ENCODE measurements at places on chromosomes 13 and 19.

- DNase-seq: no peak
Measured at GRCh38 chr13:30116379-30116778, 191.0 kb downstream of the KATNAL1 start.

- no peak for DNase-seq
Measured at GRCh38 chr19:38164526-38164925, 59.5 kb downstream of the DPF1 start.

DNA sequence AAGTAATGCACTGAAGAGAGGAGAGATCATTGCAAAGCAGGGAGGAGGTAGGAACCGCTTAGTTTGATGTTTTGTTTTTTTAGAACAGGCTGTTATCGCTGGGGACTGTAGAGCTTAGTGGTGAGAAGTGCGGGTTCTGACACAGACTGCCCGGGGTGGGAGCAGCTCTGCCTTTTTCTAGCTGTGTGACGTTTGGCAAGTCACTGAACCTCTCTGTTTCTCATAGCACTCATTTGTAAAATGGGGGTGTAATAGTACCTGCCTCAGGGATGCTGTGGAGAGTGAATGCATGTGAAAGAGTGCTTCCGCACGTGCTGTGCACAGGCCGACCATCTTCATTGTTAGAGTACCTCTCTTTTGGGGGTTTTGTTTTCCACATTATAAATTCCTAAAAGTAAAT is 19.3 kb downstream of the PRAM1 start:
- DNase-seq: no peak

GRCh38 chr19:4641132-4641531 is 1.8 kb downstream of the TNFAIP8L1 start:
- DNase-seq: no peak

- DNase-seq: no peak
Measured at GRCh38 chr19:6491802-6492592, 10.1 kb downstream of the TUBB4A start.

DNA sequence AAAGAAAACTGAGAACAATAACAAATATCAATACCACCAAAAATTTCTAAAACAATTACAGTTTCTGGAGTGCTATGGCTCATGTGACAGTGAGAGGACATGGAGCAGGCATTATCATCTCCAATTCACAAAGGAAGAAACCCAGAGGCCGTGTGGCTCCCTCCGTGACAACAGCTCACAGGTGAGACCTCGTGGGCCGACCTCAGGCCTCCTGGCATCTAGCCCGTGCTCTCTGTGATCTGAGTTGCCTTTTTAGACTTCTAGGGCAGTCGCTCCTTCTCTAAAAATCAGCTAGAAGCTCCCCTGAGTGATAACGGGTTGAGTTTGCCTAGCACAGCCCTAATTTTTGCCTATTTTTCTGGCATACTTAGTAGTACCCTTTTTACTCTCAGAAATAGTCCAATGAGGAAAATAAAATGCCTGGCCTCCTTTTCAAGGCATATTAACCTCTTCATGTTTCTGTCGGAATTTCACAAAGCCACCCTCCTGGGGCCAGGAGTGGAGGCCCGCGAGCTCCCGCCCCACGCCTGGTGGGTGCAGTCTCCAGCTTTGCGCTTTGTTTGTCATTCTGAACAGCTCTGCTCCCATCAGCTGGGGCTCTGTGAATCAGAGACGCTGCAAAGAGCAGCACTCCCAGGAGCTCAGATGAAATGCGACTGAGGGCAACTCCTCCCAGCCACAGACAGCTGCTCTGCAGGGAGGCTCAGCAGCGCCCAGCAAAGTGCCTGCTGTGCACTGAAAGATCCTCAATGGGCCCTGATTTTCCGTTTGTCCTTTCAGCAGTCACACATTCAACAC is 292.5 kb downstream of the UQCRFS1 start:
- DNase-seq: no peak

DNA sequence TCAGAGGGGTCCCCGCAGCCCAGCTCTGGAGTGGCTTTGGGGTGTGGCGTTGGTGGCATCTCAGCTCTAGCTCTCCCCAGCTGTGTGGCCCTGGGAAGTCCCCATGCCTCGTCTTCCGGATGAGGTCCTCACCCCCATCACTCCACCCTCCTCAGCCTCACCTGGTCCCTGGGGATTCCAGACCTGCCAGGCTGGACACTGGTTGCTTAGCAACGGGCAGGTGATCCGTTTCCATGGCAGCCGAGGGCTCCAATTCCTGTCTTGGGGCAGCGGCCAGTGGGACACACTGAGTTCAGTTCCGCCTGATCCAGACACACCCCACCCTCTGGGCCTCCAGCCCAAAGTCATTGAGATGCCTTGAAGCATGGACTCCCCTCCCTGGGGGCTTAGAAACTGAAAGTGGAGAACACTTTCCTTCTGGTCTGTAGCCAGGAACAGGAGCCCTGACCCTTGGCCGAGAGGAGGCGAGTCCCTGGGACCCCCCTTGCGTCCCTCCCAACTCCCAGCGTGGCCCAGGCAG is 7.7 kb upstream of the MISP start:
- DNase-seq: peak; percentile 52

GRCh38 chr13:49776871-49777270 is 15.6 kb downstream of the KPNA3 start:
- DNase-seq: no peak

DNA sequence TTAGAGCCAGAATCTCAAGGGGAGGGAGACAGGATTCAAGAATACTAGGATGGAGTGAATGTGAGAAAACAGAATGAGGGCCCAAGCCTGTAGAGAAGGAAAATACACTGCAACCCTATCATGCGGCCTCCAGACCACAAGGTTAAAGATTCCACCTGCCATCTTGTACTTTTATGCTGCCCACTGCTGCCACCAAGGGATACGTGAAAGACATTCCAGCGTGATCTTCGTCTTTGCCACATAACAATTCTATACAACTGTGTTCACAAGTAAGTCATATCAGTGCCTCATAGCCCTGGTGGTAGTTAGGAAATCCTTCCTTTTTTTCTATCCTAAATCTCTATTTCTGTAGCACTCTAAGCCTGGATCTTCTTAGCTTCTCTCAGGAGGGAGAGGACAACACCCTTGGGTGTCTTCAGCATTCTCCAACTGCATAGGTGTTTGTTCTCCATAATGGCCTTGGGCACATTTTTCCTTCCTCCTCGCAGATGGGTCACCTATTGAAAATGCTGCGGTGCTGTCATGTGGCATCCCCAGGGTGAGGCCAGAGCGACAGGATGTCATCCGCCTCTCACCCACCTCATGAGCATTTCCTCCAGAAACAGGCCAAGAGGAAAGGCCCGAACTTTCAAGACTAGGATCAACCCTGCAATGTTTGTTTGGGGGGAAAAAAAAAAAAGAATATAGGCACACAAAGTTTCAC is 13.6 kb downstream of the TPT1 start:
- no peak for DNase-seq

DNA sequence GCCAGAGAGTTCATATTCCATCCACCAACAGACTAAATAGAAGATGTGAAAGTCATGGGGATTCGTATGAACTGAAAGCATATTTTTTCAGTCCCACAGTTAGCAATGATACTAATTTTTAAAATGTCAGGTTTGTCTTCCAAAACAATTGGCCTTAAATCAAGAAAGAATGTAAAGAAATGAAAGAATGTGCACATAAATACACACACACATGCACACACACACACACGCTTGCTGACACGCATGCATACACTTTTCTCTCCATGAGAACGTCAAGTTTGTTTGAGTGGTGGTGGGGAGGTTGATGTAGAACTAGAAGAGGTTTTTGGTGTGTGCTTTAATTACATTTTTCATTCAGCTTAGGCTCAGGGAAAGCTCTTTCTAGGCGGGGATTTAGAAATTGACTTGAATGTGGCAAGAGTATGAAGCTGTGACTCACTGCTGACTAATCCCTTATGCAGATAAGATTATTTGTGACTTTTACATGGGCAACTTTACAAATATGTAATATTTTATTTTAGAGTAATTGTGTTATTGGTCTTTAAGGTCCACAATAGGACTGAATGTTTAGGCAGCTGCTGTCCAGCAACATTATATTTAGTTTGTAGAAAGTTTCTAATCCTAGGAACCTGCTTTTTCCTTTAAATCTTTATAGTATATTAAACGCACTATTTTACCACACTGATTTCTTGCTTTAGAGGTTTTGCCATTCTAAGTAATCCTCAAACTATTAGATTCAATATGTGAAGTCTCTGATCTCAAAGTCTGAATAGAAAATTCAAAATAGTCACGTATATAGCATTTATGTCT is 18.8 kb downstream of the FLT1 start:
- no peak for DNase-seq

GRCh38 chr19:679418-680286 is 3.5 kb downstream of the FSTL3 start:
- DNase-seq: no peak
